ENCODE measurements at places on chromosomes 5 and 9.
A peak's percentile ranks its signal among the peaks of the same experiment; 100 is the strongest.

GRCh38 chr5:116577064-116577788 lies 2.6 kb upstream of the SEMA6A start:
- DNase-seq: no peak

- DNase-seq: no peak
These were observed 7.0 kb upstream of the SPOUT1 start for GRCh38 chr9:128836509-128837145.

- DNase-seq: no peak
These were observed 86.9 kb downstream of the PTPN3 start for GRCh38 chr9:109411069-109411761.

- no peak for DNase-seq
These were observed 1.3 kb downstream of the LCP2 start for GRCh38 chr5:170296036-170296934.

GRCh38 chr9:130237076-130237475 lies 28.5 kb upstream of the HMCN2 start:
- DNase-seq: no peak

GRCh38 chr9:137333016-137333671 lies 31.1 kb upstream of the NRARP start:
- no peak for DNase-seq

DNA sequence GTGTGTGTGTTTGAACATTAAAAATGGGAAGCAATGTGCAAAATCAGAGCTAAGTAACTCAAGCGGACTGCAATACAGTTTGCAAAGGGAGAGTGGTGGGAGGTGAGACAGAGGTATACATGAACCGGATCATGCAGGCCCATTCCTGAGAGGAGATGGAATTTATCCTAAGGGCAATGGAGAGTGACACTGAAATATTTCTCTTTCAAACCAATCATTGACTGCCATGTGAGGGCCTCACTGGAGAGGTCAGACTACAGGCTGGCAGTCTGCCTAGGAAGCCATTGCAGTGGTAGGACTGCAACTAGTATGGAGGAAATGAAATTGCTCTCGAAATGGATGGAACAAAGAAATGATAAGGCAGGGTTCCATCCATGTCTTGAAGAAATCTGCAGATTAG lies 34.8 kb downstream of the TNFSF15 start:
- no peak for DNase-seq

GRCh38 chr9:72203205-72203803 lies 54.1 kb downstream of the GDA start:
- no peak for DNase-seq

GRCh38 chr9:123710299-123710698 lies 219.6 kb downstream of the DENND1A start:
- DNase-seq: no peak

GRCh38 chr5:115601701-115602590 lies at the start of gene TICAM2:
Gene TICAM2 (minus strand): TSS chr5:115602479. CDS start chr5:115581256, 21,223 bp downstream.
- no peak for DNase-seq

DNA sequence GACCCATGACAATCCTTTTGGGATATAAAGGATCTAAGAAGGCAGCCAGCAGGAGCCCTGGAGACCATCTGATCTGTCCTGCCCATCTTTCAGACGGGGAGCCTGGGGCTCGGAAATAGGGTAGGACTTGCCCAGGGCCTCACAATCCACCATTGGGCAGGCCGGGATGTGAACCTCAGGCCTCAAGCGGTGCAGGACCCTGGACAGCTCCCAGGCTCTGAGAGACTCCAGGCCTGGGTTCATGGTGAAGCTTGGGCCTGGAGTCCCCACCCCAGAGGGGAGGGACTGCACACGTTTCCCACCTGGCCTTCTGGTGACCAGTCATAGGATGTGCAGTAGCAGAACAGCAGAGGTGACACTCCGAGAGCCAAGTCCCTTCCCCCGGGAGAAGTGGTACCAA lies 36.6 kb upstream of the RAPGEF1 start:
- DNase-seq: no peak

GRCh38 chr5:173604141-173604540 lies 12.3 kb downstream of the BOD1 start:
- no peak for DNase-seq

DNA sequence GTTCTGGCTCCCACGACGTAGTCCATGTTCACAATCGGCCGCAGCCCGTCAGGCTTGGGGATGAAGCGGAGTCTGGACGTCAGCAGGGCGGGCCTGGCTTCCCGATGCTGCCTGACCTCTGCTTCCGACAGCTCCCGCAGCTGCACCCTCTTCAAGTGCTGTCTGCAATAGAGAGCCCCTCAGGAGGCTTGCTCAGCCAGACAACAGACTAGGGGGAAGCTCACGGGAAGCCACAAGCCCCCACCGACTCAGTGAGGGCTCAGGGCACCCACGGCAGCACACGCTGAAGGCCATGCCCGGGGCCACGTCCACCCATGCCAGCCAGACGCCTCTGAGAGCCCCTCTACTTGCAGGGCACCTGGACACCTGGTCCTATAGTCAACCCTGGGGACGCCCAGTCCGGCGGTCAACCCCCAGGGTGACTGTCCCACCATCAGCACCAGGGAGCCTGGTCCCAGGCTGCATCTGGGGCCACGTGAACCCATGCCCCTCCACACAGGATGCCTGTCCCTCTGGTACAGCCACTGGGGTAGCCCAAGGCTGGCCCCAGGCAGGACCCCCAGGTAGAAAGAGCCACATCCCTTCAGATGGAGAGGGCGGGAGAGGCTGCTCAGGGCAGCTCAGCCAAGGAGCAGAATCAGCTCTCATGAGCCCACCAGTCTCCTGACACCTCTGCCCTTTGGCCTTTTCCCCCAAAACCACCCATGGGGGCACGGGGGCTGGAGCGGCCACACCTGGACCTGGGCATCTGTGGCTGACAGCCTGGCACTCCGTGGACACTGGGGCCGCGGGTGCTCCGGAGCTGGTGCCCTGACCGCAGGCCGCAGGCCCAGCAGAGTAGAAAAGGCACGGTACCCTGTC lies 14.5 kb downstream of the TERT start:
- no peak for DNase-seq

DNA sequence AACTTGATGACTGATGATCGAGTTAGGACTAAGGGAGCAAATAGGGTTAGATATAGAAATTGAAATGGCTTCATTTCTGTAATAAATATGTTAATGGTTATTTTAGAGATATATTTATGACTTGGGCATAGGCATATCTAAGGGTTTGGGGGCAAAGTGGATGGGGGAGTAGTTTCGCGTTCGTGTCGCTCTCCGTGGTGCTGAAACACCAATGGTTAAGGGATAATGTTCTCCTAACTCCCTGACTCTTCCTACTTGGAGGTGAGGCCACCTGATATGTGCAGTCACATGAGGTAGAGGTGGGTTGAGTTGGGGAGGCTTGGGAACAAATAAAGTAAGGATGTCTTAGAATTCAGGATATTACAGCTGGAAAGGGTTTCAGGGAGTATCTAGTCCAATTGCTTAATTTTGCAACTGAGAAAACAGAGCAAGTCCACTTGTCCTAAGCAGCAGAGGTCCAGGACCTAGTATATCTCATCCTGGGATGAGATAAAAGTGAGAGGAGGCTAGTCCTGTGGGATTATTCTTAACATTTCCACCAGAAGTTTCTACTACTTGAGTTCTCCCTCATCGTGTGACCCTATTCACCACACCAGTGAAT lies 44.0 kb upstream of the MAP1B start:
- peak; percentile 73 for DNase-seq

GRCh38 chr9:114153761-114154599 lies 1.4 kb upstream of the COL27A1 start:
- no peak for DNase-seq

DNA sequence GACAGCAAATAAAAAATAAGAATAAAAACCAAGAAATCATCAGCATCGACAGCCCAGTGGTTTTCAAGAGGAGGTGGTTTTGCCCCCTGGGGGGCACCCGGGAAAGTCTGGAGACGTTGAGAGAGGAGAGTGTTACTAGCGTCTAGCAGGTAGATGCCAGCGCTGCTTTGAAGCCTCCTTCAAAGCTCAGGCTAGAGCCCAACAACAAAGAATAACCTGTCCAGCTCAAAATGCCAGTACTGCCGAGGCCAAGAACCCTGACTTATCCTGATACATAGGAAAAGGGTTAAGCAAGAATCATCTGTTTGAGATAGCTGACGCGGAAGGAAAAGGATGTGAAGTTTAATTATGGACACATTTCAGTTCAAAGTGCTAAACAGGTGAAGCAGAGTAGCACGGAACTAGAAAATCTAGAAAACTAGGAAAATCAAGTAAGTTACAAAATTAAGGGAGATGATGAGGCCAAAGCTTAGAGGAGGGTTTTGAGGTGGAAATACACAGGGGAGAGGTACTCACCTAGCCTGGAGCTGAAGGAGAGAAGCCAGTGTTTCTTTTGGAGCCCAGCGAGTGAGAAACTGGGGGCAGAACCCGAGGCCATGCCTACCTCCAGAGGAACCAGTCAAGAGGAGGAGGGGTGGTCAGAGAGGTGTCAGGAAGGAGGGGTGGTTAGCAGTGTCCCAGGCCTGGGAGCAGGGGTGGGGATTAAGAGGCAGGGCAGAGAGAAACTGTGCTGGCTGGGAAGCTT lies 121.0 kb upstream of the RETREG1 start:
- DNase-seq: peak; percentile 64

Data from H1 (cell line).